Natural killer cell treated with Interleukin-12 subunit alpha and Interleukin-12 subunit beta and Interleukin-15 and Interleukin-18, amount 100 ng/mL, for 72 hours (primary cell): ENCODE measurements at places on chromosomes 12 and 14. TPM values are rescaled to one million over a fixed set of nuclear protein-coding genes. Genes with fewer than 3 reads are reported as not detected.
A peak's percentile ranks its signal among the peaks of the same experiment; 100 is the strongest.

KRT85 gene
- total RNA-seq, result not detected

GPRC5D gene
- total RNA-seq, result not detected

FAIM2 gene
- total RNA-seq, result 0.50 TPM

TAS2R7 gene
- total RNA-seq, result not detected

DNA sequence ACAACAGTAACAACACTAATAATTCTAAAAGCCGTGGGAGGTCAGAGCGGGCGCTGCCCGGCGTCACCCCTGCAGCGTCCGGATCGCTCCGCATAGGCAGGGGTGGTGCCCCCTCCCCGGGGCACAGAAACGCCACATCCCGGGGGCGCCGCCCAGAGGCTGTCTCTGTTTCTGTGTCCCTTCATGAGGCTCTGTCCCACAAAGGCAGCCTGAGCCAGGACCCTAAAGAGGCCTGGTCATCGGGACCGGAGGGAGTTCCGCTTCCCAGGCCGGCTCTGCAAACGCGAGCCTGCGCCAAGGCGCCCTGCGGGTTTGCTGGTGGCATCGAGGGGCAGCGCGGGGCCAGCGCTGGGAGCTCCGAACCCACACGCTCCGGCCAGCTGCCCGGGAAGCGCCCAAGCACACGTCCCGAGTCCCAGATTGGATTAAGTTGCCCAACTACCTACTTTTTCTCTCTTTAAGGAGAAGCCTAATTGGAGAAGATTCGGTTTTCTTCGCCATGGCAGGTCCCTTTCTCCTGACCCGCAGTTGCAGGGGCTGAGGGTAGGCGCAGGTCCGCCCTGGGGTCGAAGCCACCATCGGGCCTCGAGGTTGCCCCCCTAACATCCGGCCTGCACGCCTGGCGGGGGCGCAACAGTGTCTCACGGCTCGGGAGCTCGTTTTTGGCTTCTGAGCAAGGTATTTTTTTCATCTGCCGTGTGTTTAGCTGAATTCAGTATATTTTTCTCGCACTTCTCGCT, 421.7 kb downstream of the VRK1 start:
- DNase-seq, result peak; percentile 62

DNA sequence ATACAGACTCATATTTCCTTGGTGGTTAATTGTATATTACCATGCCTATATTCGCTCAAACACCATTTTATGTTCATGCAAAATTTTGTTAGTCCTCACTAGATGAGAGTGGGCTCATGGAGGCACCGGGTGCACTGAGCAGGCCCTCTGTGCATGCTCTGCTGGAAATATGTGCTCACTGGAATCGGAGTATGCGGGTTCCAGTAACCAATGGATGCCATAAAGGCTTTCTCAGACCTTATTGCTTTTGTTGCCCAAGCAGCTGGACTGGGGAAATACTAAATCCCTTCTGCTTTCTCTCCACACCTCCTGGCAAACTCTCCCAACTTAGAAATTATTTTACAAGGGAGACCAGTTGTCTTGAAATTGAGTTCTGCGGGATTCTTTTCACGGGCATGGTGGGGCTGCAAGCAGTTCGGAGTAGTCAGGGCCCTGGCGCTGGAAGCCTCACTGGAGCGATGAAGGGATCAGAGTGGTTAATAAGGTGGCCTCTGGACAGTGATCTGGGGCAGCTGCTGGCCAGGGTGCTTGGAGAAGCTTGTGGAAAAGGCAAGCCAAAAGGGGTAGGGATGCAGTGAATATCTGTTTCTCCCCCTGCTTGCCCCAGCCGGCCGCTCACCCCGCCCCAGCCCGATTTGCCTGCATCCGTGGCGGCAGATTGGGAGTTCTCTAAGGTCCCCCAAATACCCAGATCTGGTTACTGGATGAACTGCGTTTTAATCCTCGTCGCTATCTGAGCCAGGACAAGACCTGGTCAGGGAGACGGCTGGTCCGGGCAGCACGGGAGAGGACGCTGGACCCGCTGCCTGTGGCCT, 7.4 kb upstream of the HOXC6 start:
- no peak for DNase-seq

DNA sequence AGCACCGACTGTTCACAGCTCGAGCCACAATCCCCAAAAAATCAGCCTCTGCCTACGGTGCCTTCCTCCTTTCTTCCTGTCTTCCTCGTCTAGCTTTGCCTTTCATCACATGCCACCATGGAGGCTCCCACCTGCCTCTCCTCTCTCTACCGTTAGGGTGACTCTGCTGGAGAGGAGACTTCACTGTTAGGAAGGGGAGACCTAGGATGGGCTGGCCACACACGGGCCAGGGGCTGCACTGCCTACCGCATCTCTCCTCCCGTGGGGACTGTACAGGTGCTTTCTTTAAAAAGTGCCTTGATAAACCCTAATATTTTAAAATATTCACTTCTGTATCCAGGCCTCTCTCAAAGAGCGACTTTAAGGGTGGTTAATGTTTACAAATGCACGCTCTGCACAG, 1104.7 kb downstream of the BCL11B start:
- DNase-seq, result no peak
